ENCODE measurements at places on chromosomes 3 and 15. TPM values are rescaled to one million over a fixed set of nuclear protein-coding genes. Genes with fewer than 3 reads are reported as not detected.

Gene ELL3
- total RNA-seq: 39.5 TPM

- no peaks in the 10 kb centered on the region for H3K27me3 ChIP-seq
- no peak overlapping the region for H3K4me3 ChIP-seq
- no peak overlapping the region for H3K27ac ChIP-seq
Measured at GRCh38 chr15:99657996-99658395, 75.2 kb downstream of the LYSMD4 start.

Gene KBTBD12
- 3.5 TPM for total RNA-seq

Gene ZDHHC23
- 4.4 TPM for total RNA-seq

GRCh38 chr3:37944391-37944842 is 46.2 kb upstream of the VILL start:
- no peak for DNase-seq
- H3K27ac ChIP-seq: peak overlapping the region; percentile 15
- no peaks in the 10 kb centered on the region for H3K36me3 ChIP-seq
- peaks cover 13% of the 10 kb centered on the region for H3K4me1 ChIP-seq
- no peaks in the 10 kb centered on the region for H3K27me3 ChIP-seq

Gene HPS3
- total RNA-seq: 18.9 TPM

GRCh38 chr15:88276821-88277410 is 20.4 kb upstream of the NTRK3 start:
- no peak overlapping the region for H3K27ac ChIP-seq
- DNase-seq: no peak
- H3K36me3 ChIP-seq: no peaks in the 10 kb centered on the region
- no peaks in the 10 kb centered on the region for H3K27me3 ChIP-seq

DNA sequence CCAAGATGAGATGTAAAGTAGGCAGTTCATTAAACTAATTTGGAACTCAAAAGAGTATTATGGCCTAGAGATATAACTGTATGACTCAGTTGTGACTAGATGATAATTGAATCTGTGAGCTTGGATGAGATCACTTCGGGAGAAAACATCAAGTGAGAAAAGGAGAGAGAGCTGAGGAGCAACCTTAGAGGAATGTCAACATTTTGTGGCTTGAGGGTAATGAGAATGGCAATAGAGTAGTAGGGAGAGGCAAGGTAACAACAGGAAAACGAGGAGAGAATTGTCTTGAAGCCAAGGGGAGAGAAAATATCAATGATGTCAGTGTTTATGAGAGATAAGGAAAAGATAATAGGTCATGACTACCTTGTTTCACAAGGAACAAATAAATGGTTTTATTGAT is 580.2 kb downstream of the NLGN1 start:
- no peak for DNase-seq
- no peaks in the 10 kb centered on the region for H3K27me3 ChIP-seq
- no peak overlapping the region for H3K27ac ChIP-seq
- H3K4me3 ChIP-seq: no peak overlapping the region
- H3K4me1 ChIP-seq: no peaks in the 10 kb centered on the region
- H3K36me3 ChIP-seq: no peaks in the 10 kb centered on the region

GRCh38 chr3:186870421-186871201 is 28.1 kb downstream of the ADIPOQ start:
- no peaks in the 10 kb centered on the region for H3K27me3 ChIP-seq
- no peak overlapping the region for H3K27ac ChIP-seq
- no peaks in the 10 kb centered on the region for H3K36me3 ChIP-seq
- no peaks in the 10 kb centered on the region for H3K4me1 ChIP-seq
- no peak overlapping the region for H3K4me3 ChIP-seq
- DNase-seq: no peak

Gene HIGD2B
- total RNA-seq: not detected

GRCh38 chr3:21718161-21718765 is 32.7 kb downstream of the ZNF385D start:
- no peak overlapping the region for H3K4me3 ChIP-seq
- H3K27me3 ChIP-seq: no peaks in the 10 kb centered on the region
- peak; percentile 83 for DNase-seq
- H3K27ac ChIP-seq: peak overlapping the region; percentile 85
- peaks cover 8% of the 10 kb centered on the region for H3K4me1 ChIP-seq
- no peaks in the 10 kb centered on the region for H3K36me3 ChIP-seq

- H3K27me3 ChIP-seq: no peaks in the 10 kb centered on the region
- no peaks in the 10 kb centered on the region for H3K36me3 ChIP-seq
- no peaks in the 10 kb centered on the region for H3K4me1 ChIP-seq
- no peak overlapping the region for H3K4me3 ChIP-seq
Measured at GRCh38 chr3:133525435-133525834, 48.1 kb upstream of the CDV3 start.

Gene GABRR3
- not detected for total RNA-seq

GRCh38 chr15:52071570-52071969 is 41.0 kb downstream of the BCL2L10 start:
- H3K27ac ChIP-seq: no peak overlapping the region
- H3K4me3 ChIP-seq: no peak overlapping the region
- DNase-seq: no peak
- no peaks in the 10 kb centered on the region for H3K36me3 ChIP-seq
- no peaks in the 10 kb centered on the region for H3K27me3 ChIP-seq
- H3K4me1 ChIP-seq: no peaks in the 10 kb centered on the region

DNA sequence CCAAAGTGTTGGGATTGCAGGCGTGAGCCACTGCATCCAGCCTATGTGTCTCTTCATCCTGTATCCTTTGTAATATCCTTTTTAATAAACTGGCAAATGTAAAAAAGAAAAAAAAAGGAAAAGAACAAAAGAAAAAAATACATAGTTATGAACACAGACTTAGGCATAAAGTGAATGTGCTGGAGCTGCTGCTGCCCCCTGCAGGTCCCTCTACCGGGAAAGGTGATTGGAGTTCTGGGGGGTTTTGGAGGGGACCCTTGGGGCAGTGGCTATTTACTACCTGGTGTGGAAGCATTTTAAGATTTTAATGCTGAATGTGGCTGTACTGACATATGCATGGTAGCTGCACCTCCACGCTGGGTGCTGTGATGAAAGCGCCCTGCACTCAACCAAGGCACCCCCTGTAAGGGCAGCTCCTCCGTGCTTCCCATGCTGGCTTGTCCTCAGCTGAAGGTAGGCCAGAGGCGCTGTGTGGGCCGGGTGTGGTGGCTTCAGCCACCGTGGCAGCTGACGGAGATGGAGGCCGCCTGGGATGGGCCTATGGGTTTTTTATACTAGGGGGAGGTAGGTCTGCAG is 49.9 kb downstream of the RPLP1 start:
- no peaks in the 10 kb centered on the region for H3K36me3 ChIP-seq
- no peak overlapping the region for H3K27ac ChIP-seq
- DNase-seq: peak; percentile 30
- H3K4me1 ChIP-seq: no peaks in the 10 kb centered on the region
- no peaks in the 10 kb centered on the region for H3K27me3 ChIP-seq

GRCh38 chr15:38424101-38424552 is 29.8 kb upstream of the FAM98B start:
- no peak for DNase-seq
- no peaks in the 10 kb centered on the region for H3K36me3 ChIP-seq
- no peak overlapping the region for H3K27ac ChIP-seq
- no peaks in the 10 kb centered on the region for H3K4me1 ChIP-seq
- no peak overlapping the region for H3K4me3 ChIP-seq
- H3K27me3 ChIP-seq: no peaks in the 10 kb centered on the region

DNA sequence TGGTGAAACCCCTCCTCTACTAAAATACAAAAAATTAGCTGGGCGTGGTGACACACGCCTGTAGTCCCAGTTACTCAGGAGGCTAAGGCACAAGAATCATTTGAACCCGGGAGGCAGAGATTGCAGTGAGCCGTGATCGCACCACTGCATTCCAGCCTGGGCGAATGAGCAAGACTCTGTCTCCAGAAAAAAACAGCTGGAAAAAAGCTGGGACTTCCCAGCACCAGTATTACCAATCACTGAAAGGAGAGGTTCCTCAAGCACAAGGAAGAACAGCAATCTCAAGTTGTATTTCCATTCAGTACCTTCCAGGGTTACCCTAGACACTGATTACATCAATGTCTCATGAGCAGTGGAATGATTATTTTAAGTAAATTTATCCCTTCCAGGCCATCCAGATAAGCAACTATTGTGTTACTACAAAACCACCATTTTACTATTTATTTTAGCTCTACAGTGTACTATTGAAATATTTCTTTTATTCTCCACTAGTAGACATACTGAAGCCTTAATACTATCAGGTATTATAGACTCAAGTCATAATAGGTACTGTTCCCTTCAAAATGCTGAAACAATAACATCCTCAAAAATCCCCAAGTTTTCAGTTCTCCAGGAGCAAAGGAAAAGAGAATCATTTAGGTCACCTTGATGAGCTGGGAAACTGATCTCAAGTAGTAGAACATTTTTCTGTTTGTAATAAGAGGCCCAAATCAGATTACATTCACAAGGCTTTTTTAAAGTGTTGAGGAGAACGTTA is 54.8 kb upstream of the VGLL4 start:
- H3K4me1 ChIP-seq: no peaks in the 10 kb centered on the region
- no peak overlapping the region for H3K4me3 ChIP-seq
- DNase-seq: no peak
- H3K36me3 ChIP-seq: peaks cover 23% of the 10 kb centered on the region

DNA sequence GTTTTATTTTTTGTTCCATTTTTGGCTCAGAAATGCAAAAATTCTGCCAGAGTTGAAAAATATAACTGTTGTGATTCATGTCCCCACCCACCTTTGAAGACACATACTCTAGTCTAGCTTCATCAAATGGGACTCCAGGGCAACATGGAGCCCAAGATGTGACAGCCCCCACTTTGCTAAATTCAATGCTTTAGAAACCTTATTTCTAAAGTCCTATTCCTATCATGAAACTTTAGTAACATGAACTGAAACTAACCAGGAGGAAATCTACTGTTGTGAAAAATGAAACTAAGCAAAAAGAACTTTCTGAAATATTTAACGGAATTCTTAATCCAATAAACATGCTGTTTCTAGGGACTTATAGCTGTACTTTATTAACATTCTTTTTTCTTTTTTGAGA is 20.3 kb downstream of the UBP1 start:
- H3K36me3 ChIP-seq: peaks cover 34% of the 10 kb centered on the region
- no peaks in the 10 kb centered on the region for H3K27me3 ChIP-seq
- no peaks in the 10 kb centered on the region for H3K4me1 ChIP-seq
- no peak for DNase-seq
- H3K4me3 ChIP-seq: no peak overlapping the region

DNA sequence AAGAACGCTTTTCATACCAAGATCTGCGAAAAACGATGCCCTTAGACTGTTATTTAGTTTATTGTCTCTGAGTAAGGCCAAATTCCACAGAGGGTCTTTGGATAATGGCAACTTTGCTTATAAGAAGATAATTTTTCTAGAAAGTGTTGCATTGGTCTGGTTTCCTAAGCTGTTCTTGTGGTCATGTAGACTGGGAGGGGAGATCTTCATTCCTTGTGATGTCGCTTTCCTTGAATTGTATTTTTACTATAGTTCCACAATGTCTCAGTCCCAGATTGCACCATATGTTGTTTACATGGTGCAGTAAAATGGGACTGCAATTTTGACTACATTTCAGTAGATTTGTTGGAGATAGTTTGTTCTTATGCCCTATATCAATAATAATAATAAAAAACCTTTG is 28.8 kb upstream of the ST3GAL6 start:
- H3K27ac ChIP-seq: no peak overlapping the region
- no peaks in the 10 kb centered on the region for H3K27me3 ChIP-seq
- DNase-seq: no peak

Gene IQCF6
- not detected for total RNA-seq

Gene LHFPL4
- total RNA-seq: not detected

DNA sequence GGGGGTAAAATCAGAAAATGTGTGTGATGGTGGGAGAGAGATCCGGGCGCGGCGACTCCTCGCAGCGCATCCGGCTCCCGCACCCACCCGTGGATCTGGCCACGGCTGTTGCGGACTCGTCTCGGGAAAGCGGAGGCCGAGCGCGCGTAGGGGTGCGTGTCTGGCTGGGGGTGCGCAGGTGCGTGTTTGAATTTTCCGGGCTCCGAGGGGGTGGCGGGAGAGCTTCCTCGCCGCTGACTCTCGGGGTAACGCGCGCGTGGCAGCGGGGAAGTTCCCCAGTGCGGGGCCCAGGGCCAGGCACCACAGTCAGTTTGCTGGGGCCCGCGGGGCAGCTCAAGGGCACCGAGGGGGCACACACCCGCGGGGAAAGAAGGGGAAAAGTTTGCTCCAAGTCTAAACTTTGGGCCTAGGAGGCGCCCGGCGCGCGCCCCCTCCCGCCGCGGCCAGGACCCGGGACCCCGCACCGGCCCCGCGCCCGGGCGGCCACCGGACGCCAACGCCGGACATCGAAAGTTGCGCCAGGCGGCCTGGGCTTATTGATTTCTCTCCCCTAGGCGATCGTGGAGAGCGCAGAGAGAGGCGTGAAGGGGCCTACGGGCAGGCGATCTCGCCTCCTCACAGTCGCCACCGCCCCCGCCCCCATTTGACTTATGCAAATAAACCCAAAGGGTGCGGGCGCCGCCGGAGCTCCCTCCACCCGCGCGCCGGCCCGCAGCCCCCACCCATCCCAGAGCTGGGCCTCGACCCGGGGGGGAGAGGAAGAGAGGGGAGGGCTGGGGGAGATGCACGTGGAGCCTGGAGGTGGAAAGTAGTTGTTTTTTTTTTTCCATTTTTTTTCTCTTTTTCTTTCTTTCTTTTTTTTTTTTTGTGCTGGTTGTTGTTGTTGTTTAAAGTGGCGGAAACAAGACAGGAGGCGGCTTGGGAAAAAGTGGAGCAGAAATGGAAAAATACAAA is 639 bp downstream of the FOXP1 start:
- peaks cover 19% of the 10 kb centered on the region for H3K4me1 ChIP-seq
- H3K4me3 ChIP-seq: peak overlapping the region; percentile 85
- H3K36me3 ChIP-seq: no peaks in the 10 kb centered on the region
- H3K27me3 ChIP-seq: no peaks in the 10 kb centered on the region

DNA sequence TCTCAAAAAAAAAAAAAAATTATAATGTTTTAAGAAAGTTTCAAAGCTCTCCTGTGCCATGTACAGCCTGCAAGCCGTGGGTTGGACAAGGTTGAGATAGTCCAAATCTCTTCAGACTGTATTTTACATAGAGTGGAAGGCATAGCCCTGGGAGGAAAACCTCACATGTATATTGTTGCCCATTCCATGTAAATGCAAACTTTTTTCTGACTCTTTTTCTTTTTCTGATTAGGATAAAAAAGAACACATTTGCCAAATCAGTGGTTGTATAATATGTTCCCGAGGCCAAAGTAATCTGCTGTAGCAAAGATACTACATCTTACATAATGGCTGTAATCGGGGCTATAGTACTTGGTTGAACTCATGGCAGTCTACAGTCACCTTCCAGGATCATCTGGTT is 35.7 kb upstream of the UBL7 start:
- H3K36me3 ChIP-seq: no peaks in the 10 kb centered on the region
- H3K27ac ChIP-seq: no peak overlapping the region
- H3K4me3 ChIP-seq: no peak overlapping the region
- no peaks in the 10 kb centered on the region for H3K27me3 ChIP-seq
- DNase-seq: no peak
- no peaks in the 10 kb centered on the region for H3K4me1 ChIP-seq
